ENCODE measurements at places on chromosomes 3 and 15.

DNA sequence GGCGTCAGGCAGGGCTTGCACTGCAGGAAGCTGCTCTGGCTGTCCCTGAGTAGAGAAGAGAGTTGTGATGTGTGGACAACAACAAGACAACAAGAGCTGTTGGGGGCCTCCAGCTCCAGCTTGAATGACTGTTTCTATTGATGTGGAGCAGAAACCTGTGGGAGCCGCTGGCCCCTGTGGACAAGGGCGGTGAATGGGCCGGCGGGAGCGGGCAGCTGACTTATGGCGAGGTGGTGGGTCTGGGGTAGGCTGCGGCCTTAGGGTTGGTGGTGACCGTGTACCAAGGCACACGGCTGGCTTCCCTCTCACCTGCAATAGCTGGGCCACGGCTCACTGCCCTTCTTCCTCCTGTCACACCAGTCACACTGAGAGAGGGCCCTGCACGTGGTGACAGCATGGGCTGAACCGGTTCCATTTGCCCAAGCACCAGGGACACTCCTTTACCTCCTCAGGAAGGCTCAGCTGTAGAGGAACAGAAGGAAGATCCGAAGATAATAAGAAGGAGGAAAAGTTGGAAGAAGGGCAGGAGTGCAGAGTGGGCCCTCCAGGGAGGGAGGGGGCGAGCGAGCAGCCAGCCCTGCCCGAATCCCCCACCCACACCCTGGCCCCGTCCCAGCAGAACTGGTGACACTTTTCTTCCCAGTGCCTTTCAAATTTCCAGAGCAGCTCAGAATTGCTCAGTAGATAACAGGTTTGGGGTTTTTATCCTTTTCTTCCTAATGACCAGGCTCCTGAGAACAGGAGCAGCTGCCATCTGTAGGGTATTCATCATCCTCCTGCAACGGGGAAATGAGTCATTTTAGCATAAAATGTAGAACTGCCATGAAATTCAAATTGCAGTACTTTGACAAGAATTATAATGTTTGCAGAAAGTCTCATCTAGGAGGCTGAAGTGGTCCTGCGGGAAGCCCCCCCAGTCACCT lies 136.9 kb downstream of the TJP1 start:
- no peak for DNase-seq

- peak; percentile 66 for DNase-seq
Measured at GRCh38 chr15:67184208-67184925, 70.1 kb downstream of the AAGAB start.

DNA sequence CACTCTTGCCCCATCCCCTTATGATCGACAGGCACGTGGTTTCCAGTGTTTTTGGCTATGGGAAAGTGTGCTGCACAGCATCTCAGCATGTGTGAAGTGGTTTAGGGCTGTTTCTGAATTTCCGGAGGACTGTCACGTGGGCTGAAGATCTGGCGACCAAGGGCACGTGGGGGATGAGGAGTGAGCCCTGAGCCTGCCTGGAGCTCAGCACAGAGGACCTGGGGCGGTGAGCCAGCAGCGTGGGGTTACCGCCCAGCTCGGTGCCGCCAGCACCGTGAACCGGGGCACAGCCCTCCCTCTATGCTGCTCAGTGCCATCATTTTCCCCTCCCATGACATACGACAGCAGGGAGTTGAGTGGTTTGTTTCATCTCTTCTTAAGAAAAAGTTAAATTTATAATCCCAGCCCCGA lies 150.2 kb downstream of the DNAJB8 start:
- no peak for DNase-seq

DNA sequence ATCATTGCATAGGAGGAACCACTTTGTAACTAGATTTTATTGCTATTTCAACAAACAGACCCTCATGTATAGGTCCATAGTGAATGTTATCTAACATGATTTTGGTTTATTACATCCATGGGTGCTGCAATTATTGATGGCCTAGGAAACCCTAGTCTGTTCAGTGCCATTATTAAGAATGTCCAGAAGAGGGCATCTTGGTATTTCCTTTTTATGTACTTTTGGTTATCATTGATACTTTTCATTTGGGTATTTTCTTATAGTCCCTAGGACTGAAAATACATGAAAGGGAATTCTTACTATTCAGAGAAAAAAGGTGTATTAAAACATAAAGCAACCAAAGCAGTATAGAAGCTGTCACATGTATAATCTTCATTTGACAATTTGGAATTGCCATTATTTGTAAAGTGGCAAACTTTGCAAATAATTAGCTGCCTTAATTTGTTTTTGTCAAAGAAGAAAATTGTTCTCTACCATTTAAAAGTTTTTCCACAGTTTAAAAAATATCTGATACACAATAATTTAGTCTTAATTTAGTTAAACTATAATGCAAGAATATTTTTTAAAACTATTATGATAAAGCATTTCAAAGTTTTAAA lies 48.7 kb downstream of the CNOT10 start:
- DNase-seq, result no peak

DNA sequence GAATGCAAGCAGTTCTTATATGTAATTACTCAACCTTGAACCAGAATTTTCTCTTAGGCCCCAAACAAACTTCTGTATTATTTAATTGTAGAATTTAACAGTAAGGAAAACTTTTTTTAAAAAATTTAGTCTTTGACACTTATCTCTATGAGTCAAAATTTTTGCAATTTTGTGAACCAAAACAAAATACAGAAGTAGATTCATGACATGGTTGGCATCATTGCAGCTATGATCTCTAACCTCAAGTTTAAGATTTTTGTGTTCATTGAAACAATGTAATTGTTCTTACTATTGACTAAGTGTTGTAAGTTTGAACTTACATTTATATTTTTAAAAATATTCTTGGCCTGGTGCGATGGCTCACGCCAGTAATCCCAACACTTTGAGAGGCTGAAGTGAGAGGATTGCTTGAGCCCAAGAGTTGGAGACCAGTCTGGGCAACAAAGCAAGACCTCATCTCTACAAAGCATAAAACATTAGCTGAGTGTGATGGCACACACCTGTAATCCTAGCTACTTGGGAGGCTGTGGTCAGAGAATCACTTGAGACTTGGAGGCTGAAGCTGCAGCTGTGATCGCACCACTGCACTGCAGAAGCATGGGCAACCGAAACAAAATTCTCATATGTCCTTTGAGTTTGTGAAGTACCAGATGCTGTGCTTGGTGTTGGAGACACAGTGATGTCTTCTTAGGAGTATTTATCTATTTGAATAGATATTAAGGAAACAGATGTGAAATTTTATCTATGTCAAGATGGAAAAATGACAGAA lies 39.7 kb downstream of the STT3B start:
- DNase-seq, result no peak

- DNase-seq, result no peak
Measured at GRCh38 chr3:183587336-183587735, 31.8 kb upstream of the KLHL6 start.

DNA sequence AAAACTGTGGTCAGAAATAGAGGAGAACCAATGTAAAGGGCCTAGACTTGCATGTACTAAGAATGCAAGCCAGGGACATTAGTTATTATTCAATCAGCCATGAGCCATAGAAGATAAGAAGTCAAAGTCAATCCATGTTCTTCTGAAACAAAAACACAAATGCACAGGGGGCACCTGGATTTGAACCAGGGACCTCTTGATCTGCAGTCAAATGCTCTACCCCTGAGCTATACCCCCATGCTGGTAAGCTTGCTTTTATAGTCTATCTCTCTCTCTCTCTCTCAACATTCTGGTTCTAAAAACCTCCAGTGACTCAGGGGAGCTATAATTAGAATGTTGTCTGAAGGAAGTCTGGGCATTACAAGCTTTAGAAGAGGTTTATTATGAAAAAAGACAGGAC lies 85.6 kb upstream of the ACP3 start:
- DNase-seq, result no peak

DNA sequence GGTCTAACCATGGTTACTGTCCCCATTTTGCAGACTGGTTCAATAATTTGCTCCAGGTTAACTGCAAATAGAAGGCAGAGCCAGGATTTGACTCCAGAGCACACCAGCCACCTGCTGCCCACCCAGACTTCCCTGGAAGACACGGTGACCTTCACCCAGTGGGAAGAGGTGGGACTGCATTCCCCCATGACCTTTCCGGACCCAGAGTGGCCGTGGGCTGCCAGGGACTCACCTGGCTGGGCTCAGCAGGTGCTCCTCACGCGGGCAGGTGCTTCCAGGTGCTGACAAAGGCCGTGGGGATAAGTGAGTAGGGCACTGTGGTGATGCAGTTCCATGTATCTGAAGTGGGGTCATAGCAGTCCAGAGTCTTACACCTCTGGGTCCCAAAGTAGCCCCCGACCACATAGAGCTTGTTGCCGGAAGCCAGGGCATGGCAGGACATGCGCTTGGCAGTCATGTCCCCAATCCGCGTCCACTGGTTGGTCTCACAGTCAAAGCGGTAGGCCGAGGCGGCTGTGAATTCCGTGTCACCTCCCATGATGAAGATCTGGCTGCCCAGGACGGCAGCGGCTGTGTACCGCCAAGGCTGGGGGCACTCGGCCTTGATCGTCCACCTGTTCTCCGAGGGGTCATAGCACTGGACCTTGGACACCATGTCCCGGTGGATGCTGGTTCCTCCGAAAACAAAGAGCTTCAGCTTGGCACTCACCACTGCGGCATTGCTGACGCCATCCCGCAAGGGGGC lies 26.8 kb downstream of the KLHL25 start:
- no peak for DNase-seq

DNA sequence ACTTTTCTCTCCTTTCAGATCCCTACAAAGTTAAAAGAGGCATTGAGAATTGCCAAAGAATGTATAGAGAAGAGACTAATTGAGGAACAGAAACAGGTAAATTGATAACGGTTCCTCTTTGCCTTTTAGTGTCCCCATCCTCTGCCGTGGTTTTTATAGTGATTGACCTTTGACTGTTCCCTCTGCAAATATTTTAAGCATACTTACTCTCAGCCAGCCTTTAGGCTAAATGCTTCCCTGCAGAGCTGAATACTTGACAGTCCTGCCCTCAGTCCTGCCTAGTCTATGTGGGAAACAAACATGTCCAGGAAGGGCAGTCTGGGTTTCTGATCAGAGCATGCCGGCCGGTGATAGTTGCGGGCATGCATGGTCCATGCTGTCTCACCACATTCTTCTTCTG lies 24.7 kb downstream of the PDHB start:
- no peak for DNase-seq

GRCh38 chr3:79490165-79491028 lies 277.4 kb downstream of the ROBO1 start:
- no peak for DNase-seq

DNA sequence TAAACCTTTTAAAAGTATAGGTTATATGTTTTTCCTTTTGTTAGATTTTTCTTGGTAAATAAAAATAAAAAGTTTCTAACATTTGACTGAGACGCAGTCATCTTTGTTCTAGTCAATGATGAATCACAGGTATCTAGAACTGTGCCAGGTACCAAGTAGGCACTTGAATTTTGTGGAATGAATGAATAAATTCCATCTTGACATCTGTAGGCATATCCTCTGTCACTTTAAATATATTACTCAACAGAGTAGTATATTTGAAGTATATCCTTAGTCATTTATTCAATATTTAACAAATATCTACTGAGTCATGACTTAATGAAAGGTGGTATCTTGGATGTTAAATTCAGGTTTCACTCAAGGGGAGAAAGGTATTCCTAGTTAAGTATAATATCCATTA lies 828.4 kb downstream of the TUSC7 start:
- DNase-seq, result no peak

GRCh38 chr15:33243393-33243792 lies 48.9 kb upstream of the FMN1 start:
- DNase-seq, result no peak

GRCh38 chr3:133967992-133968892 lies 61.5 kb downstream of the SLCO2A1 start:
- no peak for DNase-seq

GRCh38 chr3:66795365-66795764 lies 202.7 kb upstream of the KBTBD8 start:
- DNase-seq, result no peak

DNA sequence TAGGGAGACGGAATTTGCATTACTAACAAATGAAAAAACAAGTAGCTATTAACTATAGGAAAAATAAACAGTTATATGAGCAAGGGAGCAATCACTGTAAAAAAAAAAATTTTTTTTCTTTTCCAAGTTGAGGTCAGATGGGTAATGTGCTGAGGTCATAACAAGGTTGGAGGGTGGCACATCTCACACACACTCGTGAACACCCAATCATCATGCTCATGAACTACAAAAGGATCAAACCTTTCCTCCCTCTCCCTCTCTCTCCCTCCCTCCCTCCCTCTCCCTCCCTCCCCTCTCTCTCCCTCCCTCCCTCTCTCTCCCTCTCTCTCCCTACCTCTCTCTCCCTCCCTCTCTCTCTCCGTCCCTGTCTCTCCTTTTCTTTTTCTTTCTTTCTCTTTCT lies 97.9 kb upstream of the CGNL1 start:
- DNase-seq, result no peak

DNA sequence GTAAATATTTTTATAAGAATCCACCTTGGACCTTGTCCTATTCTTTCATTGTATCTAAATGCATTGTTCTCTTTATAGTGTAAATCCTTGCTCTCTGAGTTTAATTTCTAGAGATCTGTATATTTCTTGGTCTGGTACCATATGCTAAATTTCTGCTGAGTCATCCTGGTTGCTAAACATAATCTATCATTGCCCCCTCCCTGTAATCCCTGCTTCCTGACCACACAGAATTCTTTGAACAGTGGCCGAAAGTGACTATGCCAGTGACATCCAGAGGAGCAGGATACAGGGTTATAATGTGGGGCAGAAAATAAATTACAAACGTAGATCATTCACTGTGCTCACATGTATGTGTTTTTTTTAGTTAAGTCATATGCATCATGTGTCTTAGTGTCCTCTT lies 143.1 kb downstream of the DIPK2A start:
- DNase-seq, result no peak

DNA sequence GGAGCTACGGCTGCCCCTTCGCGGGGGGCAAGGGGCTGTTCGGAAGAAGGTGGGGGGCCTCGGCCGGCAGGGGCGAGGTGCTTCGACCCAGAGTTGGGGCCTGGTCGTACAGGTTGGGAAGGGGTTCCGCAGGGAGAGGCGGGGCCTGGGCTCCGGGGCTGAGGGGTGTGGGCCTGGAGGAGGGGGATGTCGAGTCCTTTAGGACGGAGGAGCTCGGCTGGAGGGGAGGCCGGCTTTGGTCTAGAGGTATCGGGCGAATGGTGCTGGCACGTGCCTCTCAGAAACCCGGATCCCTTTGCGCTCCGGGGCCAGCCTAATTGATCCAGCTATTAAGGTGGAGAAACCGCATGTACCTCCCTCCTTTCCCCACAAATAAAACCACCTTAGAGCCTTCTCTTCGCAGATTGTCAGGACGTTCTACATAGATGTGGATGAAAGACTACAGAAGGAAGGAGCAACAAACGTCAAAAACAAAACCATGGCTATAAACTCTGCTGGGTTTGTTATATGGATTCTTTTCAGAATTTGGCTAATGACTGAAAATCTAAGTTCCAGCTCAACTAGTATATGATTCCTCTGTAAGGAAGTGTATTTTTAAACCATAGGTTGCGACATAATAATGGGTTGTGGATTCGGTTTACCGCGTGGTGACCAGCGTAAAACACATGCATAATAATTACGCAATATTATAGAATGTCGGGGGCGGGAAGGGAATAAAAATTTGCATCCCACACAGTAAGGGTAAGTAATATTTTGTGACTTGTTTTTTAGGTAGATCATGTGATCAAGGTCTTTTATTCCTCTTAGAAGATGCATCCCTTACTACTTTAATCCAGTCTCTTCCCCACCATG lies 644 bp upstream of the NGLY1 start:
- DNase-seq, result no peak

- no peak for DNase-seq
Measured at GRCh38 chr3:45205126-45205525, 21.0 kb downstream of the TMEM158 start.

All from cardiac septum (tissue), 1 donor.